ENCODE measurements at places on chromosomes 12 and 14.

GRCh38 chr12:5096241-5096924, 52.7 kb downstream of the KCNA5 start:
- no peak for DNase-seq

- DNase-seq, result no peak
These were observed 16.2 kb upstream of the LPCAT3 start for GRCh38 chr12:7034464-7034863.

DNA sequence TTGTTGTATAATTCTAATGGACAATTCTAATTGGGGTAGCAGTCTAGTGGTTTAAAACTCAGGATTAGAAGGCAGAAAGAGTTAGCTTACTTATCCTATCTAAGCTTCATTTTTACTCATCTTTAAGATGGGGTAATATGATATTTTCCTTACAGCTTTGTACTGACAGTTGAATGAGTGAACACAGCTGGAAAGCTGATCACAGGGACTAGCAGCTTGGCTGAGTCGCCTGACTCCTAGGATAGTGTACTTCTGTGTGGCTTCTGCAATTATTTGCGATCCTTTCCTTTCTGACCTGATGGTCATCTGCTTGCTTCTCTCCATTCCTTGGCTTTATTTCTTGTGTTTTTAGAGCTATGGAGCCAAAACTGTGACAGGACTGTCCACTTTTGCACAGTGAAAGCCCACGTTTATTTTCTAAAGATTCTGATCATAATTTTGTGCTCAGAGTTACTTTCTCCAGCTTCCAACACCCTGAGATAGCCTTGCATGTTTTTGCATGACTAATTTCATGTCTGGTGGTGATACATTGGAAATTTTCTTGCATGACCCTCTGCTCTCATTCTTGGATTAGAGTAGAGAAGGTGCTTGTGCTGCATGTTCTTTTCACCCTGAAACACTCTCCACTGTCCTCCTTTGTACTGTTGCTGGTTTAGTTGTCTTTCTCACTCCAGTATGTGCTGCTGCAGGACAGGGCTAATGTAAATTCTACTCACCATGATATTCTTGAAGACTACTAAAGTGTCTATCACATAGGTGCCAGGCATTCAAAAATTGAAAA, 377.0 kb upstream of the ATP2B1 start:
- no peak for DNase-seq

DNA sequence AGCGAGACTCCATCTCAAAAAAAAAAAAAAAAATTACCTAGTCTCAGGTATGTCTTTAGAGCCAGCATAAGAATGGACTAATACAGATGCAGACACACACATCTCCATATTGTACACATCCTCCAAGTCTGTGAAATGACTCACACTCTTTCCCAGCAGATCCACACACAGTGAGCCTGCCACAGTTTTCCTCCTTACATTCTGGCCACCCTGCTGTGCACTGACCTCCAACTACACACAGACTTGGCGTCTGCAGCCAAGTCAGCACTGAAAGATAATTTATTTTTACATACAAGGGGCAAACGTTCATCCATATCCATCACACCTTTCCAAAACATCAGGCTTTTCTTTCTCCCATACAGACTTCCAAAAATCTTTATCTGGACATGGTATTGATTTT, 115.9 kb downstream of the SLC25A21 start:
- no peak for DNase-seq

DNA sequence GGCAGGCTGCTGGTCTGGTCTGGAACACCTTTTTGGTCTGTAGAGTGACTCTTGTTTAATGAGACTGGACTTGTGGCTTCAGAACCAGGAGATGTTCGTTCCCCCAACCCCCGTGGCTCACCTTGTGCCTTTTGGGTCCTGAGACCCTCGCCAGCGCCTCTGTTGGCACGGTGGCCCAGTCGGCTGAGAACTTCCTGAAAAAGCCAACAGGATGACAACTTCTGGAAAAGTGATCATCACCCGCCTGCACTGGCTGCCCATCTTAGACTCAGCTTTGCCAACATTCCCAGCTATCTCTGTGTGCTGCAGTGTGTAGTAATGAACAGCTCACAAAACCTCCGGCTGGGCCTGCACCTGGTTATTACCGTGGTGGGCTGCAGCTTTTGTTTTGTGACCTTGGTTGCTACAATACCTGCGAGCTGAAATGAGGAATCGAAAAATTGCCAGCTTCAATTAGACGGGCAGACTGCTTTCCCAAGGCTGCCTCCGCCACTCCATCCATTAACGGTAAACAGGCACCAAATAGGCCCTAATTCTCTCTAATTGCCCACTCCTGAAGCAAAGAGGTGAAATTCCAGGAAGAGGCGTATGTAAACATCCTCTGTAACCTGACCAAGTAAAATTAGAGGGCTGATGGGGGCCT, 16.0 kb downstream of the MEG3 start:
- no peak for DNase-seq

GRCh38 chr14:60720962-60721325, 3.2 kb downstream of the SIX4 start:
- no peak for DNase-seq

DNA sequence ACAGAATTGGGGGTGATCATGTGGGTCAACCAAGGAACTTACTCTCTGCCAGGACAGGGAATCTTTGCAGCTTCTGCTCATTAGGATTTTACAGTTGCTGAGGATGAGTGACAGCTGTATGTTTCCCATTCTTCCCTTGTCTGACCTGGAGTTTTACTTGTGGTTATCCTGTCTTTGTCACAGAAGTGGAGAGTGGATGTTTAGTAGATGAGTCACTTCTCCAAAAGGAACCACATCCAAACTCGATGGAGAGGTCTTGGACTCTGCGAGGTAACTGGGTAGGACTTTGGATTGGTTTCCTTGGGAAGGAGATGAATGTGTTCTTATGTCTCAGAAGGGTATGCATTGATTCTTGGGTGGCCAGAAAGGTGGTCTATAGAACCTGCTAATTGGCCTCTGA, 53.8 kb upstream of the USP44 start:
- no peak for DNase-seq

GRCh38 chr14:61326847-61327246, 5.5 kb downstream of the PRKCH start:
- DNase-seq, result no peak

- no peak for DNase-seq
These were observed 924.4 kb upstream of the LRFN5 start for GRCh38 chr14:40682131-40682913.

GRCh38 chr12:65814038-65814437, 10.2 kb upstream of the HMGA2 start:
- no peak for DNase-seq

- no peak for DNase-seq
These were observed 18.5 kb downstream of the TMEM132D start for GRCh38 chr12:129885287-129885686.

GRCh38 chr12:88188180-88188579, 46.1 kb downstream of the TMTC3 start:
- DNase-seq, result no peak

DNA sequence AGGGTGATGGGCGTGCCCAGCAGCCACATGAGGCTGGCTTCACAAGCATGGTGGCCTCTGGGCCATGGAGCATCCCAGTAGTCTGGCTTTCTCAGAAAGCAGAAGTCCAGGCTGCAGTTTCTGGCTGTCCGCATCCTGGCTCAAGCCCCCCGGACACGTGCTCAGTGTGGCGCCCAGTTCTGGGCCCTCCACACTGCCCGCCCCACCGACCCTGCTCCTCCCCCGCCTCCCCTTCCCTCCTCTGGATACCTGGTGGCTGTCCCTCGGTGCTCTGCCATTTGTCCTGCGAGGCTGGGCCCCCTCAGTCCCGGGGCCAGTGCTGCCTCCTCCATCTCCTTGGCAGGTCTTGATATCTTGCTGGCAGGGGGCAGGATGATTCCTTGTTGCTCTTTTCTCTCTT, 31.6 kb downstream of the LRCOL1 start:
- no peak for DNase-seq
